Nephron progenitor cell (in vitro differentiated cells): ENCODE measurements at places on chromosomes 7 and 10.
A peak's percentile ranks its signal among the peaks of the same experiment; 100 is the strongest.

DNA sequence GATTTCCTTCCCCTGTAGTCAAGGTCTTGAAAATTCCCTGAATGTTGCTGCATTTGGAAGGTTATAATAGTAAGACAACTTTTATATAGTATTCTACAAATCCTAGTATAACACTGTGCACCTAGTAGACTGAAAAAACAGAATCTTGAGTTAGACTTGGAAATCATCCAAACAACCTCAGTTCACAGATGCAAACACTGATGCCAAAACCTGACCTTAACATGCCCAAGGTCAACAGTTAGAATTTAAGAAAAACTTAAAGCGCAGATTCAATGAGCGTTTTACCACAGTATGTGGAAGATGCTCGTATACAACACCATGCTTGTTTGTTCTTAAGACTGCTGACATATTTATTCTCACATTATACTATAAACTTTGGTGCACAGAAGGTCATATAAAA, 3.0 kb downstream of the PIP4K2A start:
- H3K4me3 ChIP-seq = no peak overlapping the region
- peaks cover 19% of the 10 kb centered on the region for H3K27me3 ChIP-seq
- no peaks in the 10 kb centered on the region for H3K36me3 ChIP-seq
- no peak overlapping the region for H3K27ac ChIP-seq

GRCh38 chr7:25427721-25428120, 199.4 kb upstream of the NPVF start:
- H3K4me3 ChIP-seq = no peak overlapping the region
- H3K27ac ChIP-seq = no peak overlapping the region
- H3K36me3 ChIP-seq = no peaks in the 10 kb centered on the region
- H3K4me1 ChIP-seq = peaks cover 40% of the 10 kb centered on the region

DNA sequence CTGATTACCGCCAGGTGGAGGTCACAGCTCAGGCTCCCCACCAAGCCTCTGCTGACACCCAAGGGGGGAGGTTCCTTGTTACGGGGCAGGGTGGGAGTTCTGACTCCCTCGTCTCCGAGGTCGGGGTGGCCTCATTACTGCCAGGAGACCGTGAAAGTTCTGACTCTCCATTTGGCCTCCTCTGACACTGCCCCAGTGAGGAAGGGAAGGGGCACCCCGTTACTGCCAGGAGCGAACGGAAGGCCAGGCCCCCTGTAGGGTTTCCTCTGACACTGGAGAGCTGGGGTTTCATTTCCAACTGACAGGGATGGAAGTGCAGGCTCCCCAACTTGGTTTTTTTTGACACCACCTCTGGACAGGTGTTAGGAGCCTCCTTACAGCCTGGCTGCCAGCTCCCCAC, 138.1 kb upstream of the EEPD1 start:
- H3K4me3 ChIP-seq = no peak overlapping the region
- H3K27ac ChIP-seq = no peak overlapping the region
- H3K4me1 ChIP-seq = peaks cover 33% of the 10 kb centered on the region
- H3K27me3 ChIP-seq = peaks cover 11% of the 10 kb centered on the region
- H3K36me3 ChIP-seq = no peaks in the 10 kb centered on the region
- DNase-seq = no peak

DNA sequence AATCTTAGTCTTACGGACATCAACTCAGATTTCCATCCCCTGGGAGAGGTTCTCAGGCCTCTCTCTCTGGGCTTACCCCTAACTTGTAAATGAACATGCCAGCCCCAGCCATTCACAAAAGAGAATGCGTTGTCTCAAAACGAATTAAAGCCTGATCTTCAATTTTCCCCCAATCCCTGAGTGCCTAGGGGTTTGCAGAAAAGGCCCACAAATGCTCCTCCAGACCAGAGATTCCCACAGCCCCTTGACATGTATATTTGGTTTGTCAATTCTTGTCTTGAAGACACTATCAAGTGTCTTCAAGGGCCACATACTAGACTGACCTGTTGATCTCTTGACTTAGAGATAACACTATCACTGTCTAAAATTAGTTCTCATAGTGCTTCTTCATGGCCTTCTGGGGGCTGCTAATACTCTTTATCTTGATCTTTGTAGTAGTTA, 11.9 kb upstream of the HOXA13 start:
- no peak overlapping the region for H3K27ac ChIP-seq
- H3K4me3 ChIP-seq = no peak overlapping the region
- DNase-seq = no peak
- H3K4me1 ChIP-seq = peaks cover 11% of the 10 kb centered on the region

GRCh38 chr10:124301736-124302135, 117.0 kb downstream of the OAT start:
- H3K36me3 ChIP-seq = peaks cover 11% of the 10 kb centered on the region
- DNase-seq = no peak
- peak overlapping the region; percentile 42 for H3K4me3 ChIP-seq
- H3K4me1 ChIP-seq = peaks cover 18% of the 10 kb centered on the region
- no peak overlapping the region for H3K27ac ChIP-seq

DNA sequence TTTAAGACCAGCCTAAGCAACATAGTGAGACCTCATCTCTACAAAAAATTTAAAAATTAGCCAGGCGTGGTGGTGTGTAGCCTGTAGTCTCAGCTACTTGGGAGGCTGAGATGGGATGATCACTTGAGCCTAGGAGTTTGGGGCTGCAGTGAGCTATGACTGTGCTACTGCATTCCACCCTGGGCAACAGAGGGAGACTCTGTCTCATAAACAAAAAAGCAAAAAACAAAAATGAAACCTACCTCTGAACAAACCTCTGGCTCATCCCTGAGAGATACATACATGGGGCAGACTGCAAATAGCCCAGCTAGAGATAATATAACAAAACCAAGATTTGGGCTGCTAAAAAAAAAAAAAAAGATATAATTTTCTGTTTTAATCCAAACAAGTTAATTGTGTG, 19.5 kb downstream of the C10orf67 start:
- peaks cover 9% of the 10 kb centered on the region for H3K27me3 ChIP-seq
- no peak overlapping the region for H3K27ac ChIP-seq
- DNase-seq = no peak
- no peaks in the 10 kb centered on the region for H3K4me1 ChIP-seq
- no peaks in the 10 kb centered on the region for H3K36me3 ChIP-seq
- H3K4me3 ChIP-seq = no peak overlapping the region

- DNase-seq = no peak
- H3K4me3 ChIP-seq = no peak overlapping the region
- H3K27me3 ChIP-seq = peaks cover 3% of the 10 kb centered on the region
- H3K4me1 ChIP-seq = no peaks in the 10 kb centered on the region
- peaks cover 18% of the 10 kb centered on the region for H3K36me3 ChIP-seq
Measured at GRCh38 chr10:3792710-3793219, 7.8 kb upstream of the KLF6 start.

- no peaks in the 10 kb centered on the region for H3K27me3 ChIP-seq
- H3K4me3 ChIP-seq = no peak overlapping the region
- DNase-seq = no peak
- H3K4me1 ChIP-seq = peaks cover 8% of the 10 kb centered on the region
Measured at GRCh38 chr10:23376229-23376655, 31.6 kb upstream of the C10orf67 start.

DNA sequence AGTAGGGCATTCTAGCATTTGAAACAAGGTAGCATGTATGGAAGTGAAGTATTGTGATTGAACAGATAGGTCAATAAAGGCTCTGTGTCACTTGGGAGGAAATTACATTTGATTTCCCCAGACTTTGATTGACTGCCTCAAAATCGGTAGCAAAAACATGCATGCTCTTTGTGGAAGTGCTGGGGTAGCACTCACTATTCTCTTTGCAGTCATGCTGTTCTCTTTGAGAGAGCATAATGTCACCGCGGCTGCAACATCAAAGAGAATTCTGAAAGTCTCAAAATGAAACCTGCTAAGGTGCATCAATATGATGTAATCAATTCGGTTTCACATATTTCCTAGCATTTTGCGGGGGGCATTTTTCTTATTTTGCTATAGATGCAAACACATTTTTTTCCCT, 64.2 kb downstream of the ARMC3 start:
- H3K4me1 ChIP-seq = peaks cover 68% of the 10 kb centered on the region
- no peak overlapping the region for H3K4me3 ChIP-seq
- no peaks in the 10 kb centered on the region for H3K36me3 ChIP-seq
- peaks cover 3% of the 10 kb centered on the region for H3K27me3 ChIP-seq
- DNase-seq = no peak

- no peak overlapping the region for H3K27ac ChIP-seq
- H3K36me3 ChIP-seq = no peaks in the 10 kb centered on the region
Measured at GRCh38 chr7:126535176-126535575, 717.6 kb downstream of the GRM8 start.

DNA sequence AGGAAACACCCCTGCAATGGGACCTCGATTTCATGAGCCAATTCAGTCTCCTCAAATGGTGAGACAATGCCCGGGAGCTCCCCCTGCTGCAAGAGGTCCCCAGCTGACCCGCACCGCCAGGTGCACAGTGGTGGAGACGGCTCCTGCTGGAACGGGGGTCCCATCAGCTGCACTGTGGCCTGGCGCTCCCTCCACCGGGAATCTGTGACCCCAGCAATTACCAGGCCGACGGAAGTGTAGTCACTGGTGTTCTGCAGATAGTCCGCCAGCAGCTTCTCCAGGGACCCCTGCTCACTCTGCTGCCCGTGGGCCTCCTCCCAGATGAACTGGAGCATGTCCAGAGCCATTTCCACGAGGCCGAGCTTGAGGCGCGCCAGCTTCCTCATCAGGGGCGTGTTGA, 64.9 kb upstream of the NKX6-2 start:
- H3K36me3 ChIP-seq = no peaks in the 10 kb centered on the region
- peaks cover 28% of the 10 kb centered on the region for H3K27me3 ChIP-seq
- no peak overlapping the region for H3K27ac ChIP-seq
- H3K4me1 ChIP-seq = peaks cover 19% of the 10 kb centered on the region
- no peak for DNase-seq
- no peak overlapping the region for H3K4me3 ChIP-seq

DNA sequence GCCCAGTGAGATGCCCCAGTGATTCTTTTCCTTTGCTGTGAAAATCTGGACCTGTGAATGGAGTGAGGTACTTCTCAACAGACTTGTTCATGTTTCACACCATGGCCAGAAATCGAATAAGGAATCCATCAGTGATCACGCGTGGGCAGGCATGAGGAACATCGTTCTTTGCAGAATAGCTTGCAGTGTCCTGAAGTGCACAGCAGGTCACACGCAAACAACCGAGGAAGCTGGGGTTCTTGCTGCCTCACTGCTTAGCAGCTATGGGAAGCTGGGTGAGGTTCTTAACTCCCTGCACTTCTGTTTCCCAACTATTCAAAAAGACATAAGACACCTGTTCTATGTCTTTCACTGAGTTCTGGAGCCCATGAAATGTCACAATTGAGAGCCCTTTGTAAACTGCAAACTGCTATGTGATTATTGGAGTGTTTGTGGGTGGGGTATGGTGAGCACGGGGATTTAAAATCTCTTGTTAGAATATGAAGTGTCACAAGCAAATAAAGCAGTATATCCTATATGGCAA, 253.4 kb downstream of the KIAA1217 start:
- no peak for DNase-seq
- no peak overlapping the region for H3K4me3 ChIP-seq
- H3K4me1 ChIP-seq = peaks cover 68% of the 10 kb centered on the region
- H3K27ac ChIP-seq = peak overlapping the region; percentile 22

GRCh38 chr10:61547297-61547696, 94.1 kb upstream of the TMEM26 start:
- peaks cover 3% of the 10 kb centered on the region for H3K4me1 ChIP-seq
- H3K27ac ChIP-seq = no peak overlapping the region

GRCh38 chr7:87567052-87567451, 33.6 kb downstream of the ABCB1 start:
- H3K27me3 ChIP-seq = no peaks in the 10 kb centered on the region
- no peak overlapping the region for H3K4me3 ChIP-seq
- H3K4me1 ChIP-seq = no peaks in the 10 kb centered on the region

GRCh38 chr10:98456686-98457482, 10.1 kb upstream of the HPS1 start:
- H3K27me3 ChIP-seq = peaks cover 5% of the 10 kb centered on the region
- no peak for DNase-seq
- no peaks in the 10 kb centered on the region for H3K36me3 ChIP-seq

GRCh38 chr7:71871446-71871845, 540.7 kb downstream of the CALN1 start:
- no peak overlapping the region for H3K27ac ChIP-seq
- H3K27me3 ChIP-seq = peaks cover 3% of the 10 kb centered on the region
- H3K4me1 ChIP-seq = peaks cover 15% of the 10 kb centered on the region
- DNase-seq = no peak

- peaks cover 48% of the 10 kb centered on the region for H3K4me1 ChIP-seq
- peak overlapping the region; percentile 95 for H3K27ac ChIP-seq
- H3K36me3 ChIP-seq = peaks cover under 1% of the 10 kb centered on the region
- H3K4me3 ChIP-seq = peak overlapping the region; percentile 97
- DNase-seq = peak; percentile 46
- H3K27me3 ChIP-seq = no peaks in the 10 kb centered on the region
Measured at GRCh38 chr7:30285536-30286284, 1.3 kb downstream of the ZNRF2 start.

- H3K4me1 ChIP-seq = peaks cover 11% of the 10 kb centered on the region
- H3K27ac ChIP-seq = no peak overlapping the region
- no peaks in the 10 kb centered on the region for H3K36me3 ChIP-seq
Measured at GRCh38 chr7:136874393-136875032, 6.1 kb downstream of the CHRM2 start.

DNA sequence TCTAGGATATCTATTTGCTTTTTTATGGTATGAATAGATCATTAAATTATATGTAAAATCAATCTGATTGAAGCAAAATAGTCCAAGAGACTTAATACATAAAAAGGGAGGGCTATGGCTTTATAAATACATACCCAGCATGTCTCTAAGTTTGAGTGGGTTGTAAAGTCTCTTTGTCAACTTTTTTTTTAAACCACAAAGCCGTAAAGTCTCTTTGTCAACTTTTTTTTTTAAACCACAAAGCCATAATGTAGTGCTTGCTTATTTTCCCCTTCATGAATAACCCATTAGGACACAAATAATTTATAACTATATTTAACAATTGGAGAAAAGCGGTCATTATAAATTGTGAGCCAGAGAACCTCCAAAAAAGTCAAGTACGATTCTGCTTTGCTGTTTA, 5.7 kb downstream of the HECTD2 start:
- no peak for DNase-seq
- no peak overlapping the region for H3K27ac ChIP-seq

DNA sequence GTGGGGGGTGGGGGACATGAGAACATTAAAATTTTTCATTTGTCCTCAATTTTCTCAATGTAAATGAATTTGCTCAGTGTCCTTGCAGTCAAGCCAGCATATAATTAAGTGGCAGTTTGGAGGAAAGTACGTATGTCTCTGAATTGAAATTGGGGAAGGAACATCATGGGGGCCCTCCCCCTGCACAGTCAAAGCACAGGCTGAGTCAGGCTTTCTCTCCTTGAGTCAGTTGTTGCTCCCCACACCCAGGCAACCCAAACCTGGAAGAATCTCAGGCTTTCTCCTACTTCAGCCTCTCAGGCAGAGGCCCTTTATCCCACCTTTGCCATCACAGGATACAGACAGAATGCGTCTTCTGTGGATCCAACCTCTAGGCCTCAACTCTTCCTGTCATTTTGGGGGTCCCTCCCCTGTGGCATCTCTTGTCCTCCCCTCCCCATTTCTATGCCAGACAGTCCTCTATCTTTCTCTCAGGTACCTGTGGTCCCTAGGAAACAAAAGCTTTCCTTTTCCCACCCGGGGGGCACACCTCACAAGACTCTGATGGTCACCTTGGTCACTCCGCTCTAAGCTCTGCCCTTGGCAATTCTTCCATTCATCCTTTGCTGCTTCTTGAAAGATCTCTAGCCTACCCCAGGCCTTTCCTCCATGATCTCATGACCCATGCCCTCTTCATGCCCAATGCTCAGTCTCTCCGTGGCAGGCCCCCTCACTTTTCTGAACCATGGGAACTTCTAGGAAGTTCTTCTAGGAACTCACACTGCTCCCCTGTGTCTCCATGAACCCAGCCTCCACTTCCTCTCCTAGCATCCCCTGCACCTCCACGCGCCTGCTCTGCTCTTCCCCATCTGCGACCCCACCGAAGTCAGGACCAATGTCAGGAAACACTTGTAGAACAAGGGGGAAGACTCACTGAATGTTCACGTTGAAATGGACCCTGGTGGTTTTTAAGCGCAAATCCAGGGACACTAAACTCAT, 40.4 kb downstream of the CREB3L2 start:
- no peak overlapping the region for H3K4me3 ChIP-seq
- H3K36me3 ChIP-seq = peaks cover 57% of the 10 kb centered on the region
- H3K27me3 ChIP-seq = no peaks in the 10 kb centered on the region
- DNase-seq = no peak
